Cardiac ventricle fibroblast (primary cell): ENCODE measurements at places on chromosomes 12 and 14. TPM values are rescaled to one million over a fixed set of nuclear protein-coding genes. Genes with fewer than 3 reads are reported as not detected.

SRSF5 gene
- total RNA-seq = 123 and 136 TPM in 2 replicates

NDUFA12 gene
- 71.1 and 137 TPM in 2 replicates for total RNA-seq

C12orf54 gene
- total RNA-seq = not detected in 2 replicates

KRT81 gene
- total RNA-seq = not detected in 2 replicates

KLRG1 gene
- 0.64 and 0.69 TPM in 2 replicates for total RNA-seq
